ENCODE measurements at places on chromosomes 2 and 18.
A peak's percentile ranks its signal among the peaks of the same experiment; 100 is the strongest.

GRCh38 chr18:79093986-79094385, 24.8 kb downstream of the ATP9B start:
- no peak for DNase-seq

DNA sequence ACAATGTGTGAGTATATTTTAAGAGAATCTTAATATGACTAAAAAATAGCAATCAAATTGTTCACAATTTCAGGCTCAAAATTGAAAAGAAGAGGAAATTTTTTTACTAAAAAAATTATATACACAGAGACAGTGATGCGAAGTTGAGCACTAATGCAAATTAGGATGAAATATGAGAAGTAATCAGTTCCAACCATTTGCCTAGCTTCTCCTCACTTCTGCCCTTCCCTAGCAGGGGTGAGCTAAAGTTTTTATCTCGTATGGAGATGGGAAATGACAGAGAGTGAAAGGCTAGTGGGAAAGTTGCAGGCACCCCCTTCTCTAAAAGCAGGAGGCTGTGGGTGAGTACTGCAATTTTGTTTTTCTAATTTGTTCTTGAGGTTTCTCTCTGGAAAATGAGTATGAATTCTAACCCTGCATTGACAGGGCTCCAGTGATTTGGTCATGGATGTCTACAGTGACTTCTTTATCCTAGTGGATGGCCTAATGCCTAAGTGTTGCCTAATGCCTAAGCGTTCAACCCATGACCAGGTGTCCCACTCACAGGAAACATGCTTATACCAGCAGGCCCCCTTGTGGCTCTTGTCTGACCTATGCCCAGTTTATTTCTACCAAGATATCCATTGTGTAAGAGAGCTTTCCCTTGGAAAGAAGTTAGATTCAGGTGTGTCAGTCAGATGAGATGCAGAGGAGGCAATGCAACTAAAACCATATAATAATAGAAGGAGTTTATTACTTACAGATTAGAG, 78.0 kb upstream of the HNMT start:
- no peak for DNase-seq

DNA sequence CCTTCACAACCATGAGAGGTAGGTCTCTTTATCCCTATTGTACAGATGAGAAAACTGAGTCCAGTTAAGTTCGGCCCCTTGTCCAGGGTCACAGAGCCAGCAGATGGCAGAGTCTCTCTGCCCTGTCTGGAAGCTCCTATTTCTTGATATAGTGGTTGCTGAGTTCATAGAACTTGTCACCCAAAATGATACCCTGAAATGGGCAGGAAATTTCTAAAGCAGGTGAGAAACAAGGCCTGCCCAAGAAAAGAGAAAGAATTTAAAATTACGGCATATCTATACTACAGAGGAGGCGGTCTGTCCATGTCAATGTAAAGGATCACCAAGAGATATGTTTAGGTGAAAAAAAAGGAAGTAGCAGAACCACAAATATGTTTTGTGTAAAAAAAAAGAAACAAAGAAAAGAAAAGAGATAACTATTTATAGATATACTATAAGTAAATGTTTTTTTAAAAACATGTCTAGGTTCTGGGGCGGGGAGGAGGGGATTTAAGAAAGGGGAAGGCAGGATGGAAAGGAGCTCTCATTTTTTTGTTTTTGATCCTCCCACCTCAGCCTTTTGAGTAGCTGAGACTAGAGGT, 39.8 kb downstream of the MYO7B start:
- DNase-seq = peak; percentile 44

DNA sequence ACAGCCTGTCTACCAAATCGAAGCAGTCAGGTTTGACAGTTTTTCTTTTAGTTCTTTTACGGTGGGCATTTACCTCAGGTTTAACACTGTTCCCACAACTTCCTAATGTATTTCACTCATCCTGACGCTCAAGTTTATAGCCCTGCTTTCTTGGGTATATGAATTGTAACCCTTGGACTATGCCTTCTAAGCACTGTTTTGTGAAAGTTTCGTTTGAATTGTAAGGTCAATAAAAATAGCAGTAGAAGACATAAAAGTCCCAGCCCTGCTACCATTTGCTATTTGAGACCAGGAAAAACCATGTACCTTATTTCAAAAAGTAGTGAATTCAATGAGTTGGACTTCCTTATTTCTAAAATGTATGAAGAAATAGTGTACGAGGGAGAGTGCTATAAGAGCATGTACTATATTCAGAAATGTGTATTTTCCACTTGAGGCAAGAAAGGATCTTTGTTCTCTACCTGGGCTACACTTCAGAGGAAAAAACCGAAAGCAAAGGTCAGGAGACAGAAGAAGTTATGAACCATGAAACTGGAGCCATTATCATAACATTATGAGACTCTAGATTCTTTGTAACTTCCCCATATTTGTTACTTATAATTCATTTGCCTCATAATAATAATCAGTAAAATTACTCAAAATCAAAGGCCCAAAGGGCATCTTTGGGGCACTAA, 1.9 kb upstream of the ZC3H15 start:
- no peak for DNase-seq
